ENCODE measurements at places on chromosomes 12 and 14.

DNA sequence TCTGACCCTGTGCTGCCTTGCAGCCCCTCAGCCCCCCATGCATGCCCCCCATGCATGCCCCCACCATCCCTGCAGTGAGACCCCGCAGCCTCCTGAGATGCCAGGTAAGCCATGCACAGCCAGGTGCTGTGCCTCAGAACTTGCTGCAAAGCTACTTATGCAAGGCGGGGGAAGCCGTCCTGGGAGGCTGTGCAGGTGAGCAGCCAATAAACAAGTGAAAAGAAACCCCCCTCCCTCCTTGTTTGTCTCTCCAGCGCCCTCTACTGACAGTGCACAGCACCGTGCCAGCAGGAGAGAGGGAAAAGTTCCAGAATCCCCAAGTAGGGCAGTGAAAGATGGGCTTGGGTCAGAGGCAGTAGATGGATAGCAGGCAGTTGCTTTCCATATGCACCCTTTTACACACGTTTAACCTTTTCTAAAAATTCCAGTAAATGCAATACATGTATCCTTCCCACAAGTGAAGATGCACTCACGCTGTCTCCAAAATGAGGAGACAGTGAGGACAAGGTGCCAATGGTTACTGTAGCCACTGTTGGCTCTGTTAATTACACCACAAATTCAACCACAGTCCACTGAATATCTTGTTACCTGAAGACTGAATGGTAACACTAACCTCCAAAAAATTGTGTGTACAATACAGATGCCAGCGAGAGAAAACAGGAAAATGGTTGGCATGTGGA is 18.0 kb downstream of the TNFAIP2 start:
- peak; percentile 42 for DNase-seq

GRCh38 chr12:78316631-78317468 is 486.2 kb downstream of the NAV3 start:
- no peak for DNase-seq

GRCh38 chr14:34228650-34228976 is 233.4 kb downstream of the SPTSSA start:
- no peak for DNase-seq

- DNase-seq, result no peak
These were observed 75.9 kb downstream of the TTLL5 start for GRCh38 chr14:75736845-75737485.

DNA sequence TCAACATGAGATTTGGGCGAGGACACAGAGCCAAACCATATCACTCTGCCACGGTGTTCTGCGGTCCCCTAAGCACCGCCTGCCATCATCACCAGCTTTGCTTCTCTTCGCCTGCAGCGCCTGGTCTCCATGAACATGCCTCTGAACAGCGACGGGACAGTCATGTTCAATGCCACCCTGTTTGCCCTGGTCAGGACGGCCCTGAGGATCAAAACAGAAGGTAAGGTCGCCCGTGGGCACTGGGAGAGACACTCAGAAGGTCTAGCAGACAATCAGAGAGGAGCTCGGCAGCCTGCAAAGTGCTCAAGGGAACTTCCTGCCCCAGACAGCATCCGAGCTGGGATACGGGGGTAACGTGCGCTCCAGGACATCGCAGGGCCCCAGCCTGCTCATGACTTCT is 126.0 kb upstream of the FKBP4 start:
- DNase-seq, result no peak

DNA sequence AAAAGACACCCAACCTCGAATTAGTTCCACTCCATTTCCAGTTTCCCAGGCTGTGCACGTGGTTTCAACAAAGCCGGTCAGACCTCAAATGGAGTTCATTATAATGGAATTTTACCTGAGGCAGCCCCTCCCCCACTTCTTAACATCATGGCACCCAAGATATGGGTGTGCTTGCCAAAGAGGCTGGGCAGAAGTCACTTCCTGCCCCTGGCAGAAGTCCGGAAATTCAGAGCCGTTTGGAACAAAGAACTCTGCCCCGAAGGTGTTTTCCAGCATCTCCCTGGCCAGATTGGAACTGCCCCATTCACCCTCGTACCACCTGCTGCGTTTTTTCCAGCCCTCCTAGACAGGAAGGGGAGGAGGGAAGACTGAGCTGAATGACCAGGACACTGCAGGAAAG is 8.2 kb downstream of the VDR start:
- no peak for DNase-seq

- DNase-seq, result no peak
These were observed 115.2 kb upstream of the RAP1B start for GRCh38 chr12:68495336-68496070.

- no peak for DNase-seq
These were observed 5.1 kb upstream of the CLEC4D start for GRCh38 chr12:8508223-8508622.

DNA sequence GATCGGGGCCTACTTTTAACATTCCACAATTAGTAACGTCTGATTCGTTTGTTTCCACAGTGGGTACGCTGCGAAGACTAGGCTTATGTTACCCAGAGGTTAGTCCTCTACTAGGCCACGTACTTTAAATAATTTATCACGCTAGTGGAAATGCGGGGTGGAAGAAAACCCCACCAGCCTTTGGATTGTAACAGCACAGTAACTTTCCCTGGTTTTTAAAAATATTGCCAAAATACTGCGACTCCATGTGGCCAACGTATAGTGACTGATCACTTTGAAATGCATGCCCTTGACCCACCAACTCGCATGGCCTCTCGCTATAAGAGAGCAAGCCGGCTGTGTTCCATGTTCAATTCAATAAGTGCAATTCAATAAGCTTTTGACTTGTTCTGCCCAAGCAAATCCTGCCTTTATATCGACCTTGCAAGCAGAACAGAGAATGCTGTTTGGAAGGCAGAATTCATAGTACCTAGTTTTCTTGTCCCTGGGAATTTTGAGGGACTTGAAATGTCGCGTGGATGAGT is 882 bp upstream of the GTF2A1 start:
- no peak for DNase-seq

- no peak for DNase-seq
These were observed 205.1 kb downstream of the NEDD1 start for GRCh38 chr12:97112136-97112535.

GRCh38 chr12:106037524-106038298 is 101.0 kb downstream of the NUAK1 start:
- DNase-seq, result no peak

GRCh38 chr12:52278575-52279421 is 4.4 kb downstream of the KRT86 start:
- DNase-seq, result peak; percentile 75

DNA sequence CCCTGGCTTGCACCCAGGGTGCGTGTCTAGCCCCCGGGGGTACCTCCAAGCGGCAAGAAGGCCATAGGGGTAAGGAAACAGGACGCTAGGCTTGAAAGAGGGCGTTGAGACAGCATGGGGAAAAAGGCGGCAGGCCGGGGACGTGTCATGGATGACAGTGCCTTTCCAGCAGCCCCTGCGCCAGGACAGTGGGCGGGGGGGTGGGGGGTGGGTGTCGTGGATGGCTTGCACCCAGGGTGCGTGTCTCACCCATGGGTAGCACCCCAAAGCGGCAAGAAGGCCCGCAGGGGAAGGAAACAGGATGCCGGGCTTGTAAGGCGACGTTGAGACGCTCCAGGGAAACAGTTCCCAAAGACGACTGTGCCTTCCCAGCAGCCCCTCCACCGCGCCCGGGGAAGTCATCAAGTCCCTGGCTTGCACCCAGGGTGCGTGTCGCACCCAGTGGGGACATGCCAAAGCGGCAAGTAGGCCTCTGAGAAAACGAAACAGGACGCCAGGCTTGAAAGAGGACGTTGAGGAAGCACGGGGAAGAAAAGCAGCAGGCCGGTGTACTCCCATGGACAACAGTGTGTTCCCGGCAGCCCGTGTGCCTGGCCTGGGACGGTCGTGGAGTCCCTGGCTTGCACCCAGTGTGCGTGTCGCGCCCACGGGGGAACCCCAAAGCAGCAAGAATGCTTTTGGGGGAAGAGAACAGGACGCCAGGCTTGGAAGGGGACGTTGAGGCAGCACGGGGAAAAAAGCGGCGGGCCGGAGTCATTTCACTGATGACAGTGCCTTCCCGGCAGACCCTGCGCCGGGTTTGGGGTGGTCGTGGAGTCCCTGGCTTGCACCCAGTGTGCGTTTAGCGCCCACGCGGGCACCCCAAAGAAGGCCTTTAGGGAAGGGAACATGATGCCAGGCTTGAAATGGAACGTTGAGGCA is 163.5 kb upstream of the ALG10B start:
- DNase-seq, result no peak

DNA sequence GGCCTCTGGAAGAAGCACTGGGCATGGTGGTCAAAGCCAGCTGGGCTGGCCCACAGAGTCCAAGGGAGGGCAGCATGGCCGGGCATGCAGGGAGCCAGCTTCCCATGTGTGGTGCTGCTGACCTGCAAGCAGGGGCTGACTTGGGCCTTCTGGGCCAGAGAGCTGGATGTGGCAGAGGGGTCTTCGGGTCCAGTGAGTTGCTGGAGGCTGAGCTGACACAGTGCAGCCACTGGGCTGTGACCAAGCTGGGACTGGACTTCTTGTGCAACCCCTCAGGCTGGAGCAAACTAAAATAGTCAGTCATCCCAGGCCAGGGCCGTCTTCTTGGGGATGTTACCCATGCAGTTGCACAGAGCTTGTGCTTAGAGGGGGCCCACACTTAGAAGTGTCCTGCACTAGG is 7.3 kb upstream of the RIN3 start:
- no peak for DNase-seq

- DNase-seq, result peak; percentile 11
These were observed 75.0 kb downstream of the DIP2B start for GRCh38 chr12:50579757-50580267.

DNA sequence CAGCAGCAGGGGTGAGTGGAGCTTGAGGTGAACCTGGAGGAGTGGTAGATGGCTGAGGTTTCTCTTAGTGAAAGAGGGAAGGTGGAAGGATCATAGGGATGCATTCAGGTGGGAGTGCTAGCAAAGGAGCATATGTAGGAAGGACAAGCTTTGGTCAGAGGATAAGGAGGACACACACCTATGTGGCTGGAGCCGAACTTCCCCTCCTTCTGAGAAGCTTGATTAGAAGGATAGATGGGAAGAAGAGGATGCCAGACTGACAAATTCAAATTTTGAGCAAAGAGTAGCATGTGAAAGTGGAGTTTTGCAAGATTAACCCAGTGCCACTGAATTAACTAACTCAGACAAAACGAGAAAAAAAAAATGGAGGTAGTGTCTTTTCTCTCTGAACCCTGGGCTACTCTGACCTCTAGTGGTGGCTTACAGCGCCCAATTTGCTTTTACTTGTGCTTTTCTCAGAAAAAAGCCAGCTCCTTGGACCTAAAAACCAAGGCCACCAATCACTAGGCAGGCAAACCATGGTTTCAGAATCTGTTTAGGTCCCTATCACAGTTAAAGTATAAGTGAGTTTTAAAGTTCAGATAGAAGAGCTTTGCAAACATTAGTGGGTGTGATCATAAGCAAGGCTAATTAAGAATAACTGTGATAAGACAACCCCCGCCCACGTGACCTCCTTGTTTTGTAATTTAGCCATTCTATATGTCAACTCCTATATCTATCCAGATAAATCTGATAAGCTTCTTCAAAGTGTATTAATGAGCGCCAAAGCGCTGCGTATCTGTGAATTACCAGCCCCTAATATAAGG is 15.5 kb downstream of the EMP1 start:
- peak; percentile 80 for DNase-seq

DNA sequence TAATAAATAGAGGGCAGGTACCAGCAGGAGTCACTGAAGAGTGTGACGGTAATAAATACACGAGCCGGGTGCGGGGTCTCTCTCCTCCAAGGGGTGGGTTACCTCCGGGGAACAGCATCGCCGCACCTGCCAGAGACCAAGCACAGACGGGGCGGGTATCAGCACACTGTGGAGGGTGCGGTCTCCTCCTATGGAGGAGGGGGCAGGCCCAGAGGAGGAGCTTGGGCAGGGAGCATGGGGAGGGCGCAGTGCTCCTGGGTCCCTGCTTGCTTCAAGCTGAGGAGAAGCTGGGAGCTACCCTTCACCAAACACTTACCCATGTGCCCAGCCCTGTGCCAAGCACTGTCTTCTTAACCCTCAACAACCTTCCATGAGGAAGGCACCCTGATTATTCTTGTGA is 12.8 kb downstream of the PGF start:
- no peak for DNase-seq

GRCh38 chr12:57164454-57164853 is 17.0 kb upstream of the LRP1-AS start:
- no peak for DNase-seq

GRCh38 chr12:66191547-66192126 is 2.6 kb downstream of the IRAK3 start:
- DNase-seq, result no peak

GRCh38 chr12:40693207-40693821 is 1.1 kb downstream of the CNTN1 start:
- DNase-seq, result no peak

DNA sequence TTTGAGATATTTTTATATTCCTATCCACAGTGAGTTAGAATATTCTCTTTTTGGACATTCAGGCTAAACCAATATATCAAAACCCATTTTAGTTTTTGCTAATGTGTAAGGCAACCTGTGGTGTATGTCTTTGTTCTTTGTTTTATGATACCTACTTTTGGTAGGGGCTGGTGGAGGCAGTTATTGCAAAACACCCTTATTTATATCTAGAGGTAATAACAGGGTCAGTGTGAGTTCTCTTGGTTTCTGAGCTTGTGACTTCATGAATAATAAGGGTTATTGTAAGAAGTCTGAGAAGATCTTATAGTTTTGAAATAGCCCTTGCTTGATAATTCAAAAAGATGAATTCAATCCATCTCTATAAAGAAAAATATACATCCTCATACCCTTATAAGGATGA is 235.1 kb upstream of the LRIG3 start:
- DNase-seq, result no peak

DNA sequence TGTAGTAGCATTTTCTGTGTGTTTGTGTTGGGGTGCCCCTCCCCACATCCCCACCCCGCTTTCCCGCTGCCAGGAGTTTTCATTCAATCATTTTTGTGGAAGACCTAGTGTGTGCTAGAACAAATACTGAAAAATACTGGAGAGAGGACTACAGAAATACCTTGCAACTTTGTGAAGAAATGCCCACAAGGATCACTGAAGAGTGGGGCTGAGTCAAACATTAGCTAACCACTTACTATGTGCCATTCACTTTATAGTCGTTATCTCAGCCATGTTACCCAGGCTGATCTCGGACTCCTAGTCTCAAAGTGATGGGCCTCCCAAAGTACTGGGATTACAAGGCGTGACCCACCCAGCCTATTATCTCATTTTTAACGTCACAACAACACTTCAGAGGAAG is 559 bp upstream of the LMBR1L start:
- no peak for DNase-seq

All from activated CD4-positive, alpha-beta T cell treated with anti-CD3 and anti-CD28 coated beads, Interleukin-2, Interleukin-4, amounts not matched to agents 100 ng/mL and 50 ng/mL, durations not matched to agents 16 hours and 8 hours (primary cell).